ENCODE measurements at places on chromosomes 5 and 9.

GRCh38 chr9:36808251-36808650, 225.8 kb downstream of the PAX5 start:
- DNase-seq = no peak

GRCh38 chr9:109328978-109329637, 8.2 kb upstream of the EPB41L4B start:
- DNase-seq = peak; percentile 87

- peak; percentile 76 for DNase-seq
Observed at GRCh38 chr5:78518365-78519197, 130.0 kb downstream of the LHFPL2 start.

DNA sequence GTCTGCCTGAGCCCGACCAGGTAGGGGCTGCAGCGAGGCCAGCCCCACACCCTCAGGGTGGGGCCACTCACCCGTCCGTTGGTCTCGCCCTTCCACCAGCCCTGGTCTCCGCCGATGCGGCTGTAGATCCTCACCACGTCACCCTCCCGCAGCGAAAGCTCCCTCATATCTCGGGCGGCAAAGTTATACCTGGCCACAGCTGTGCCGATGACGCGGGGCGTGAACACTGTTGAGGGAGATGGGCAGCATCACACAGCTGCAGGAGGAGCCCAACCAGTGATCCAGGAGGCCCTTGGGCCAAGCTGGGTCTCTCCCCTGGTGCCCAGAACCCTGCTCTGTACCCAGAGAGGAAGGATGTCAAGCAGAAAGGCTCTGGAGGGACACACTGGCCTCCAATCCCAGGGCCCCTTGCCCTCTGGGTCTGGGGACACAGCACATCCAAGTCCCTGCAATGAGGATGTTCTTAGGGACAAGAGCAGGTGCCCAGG, 30.3 kb upstream of the SARDH start:
- DNase-seq = no peak

GRCh38 chr5:132263548-132264261, 6.2 kb downstream of the PDLIM4 start:
- no peak for DNase-seq

DNA sequence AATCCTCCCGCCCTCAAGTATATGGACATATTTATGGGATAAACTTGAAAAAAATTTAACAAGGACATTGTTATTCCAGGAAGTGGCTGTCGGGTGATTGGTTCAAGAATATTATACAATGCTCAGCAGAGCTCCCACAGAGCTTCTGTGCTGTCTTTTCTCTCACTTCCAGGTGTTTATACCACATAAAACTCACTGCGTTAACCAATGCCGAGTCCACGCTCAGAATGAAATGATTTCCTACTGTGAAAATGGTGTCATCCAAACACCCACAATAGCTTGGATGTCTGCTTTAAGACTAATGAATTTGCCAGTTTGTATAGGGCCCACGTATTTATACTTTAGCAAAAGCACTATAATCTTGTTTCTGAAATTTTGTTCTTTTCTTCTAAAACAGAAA, 368.2 kb downstream of the NDUFS4 start:
- DNase-seq = no peak

DNA sequence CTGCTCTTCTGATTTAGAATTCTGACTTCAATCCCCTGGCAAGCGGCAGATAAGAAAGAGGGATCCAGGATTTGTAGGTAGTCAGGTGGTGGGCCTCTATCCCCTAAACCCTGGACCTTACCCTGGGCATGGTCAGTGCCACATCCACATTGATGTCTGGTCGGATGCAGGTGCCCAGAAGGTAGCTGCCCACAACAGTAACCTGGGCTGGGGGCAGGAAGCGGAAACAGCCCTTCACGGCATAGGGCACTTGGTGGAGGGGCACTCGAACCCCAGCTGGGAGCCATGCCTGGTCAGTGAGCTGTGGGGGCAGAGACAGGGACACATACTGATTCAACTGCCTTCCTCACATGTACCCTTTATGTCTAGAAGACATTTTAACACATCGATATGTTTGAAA, 3.8 kb downstream of the NOL6 start:
- DNase-seq = no peak

DNA sequence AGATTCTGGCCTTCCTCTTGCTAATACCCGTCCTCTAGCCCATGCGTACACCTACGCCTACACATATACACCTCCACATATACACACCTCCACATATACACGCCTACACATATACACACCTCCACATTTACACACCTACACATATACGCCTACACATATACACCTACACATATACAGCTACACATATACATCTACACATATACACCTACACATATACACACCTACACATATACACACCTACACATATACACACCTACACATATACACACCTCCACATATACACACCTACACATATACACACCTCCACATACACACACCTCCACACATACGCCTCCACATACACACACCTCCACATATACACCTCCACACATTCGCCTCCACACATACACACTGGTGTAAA, 27.2 kb downstream of the AK3 start:
- no peak for DNase-seq

Measured in left hindlimb (tissue), 1 donor.